A549 treated with Mapracorat at 1 μM for 4 hours (cell line): ENCODE measurements at places on chromosomes 5 and 9. TPM values are rescaled to one million over a fixed set of nuclear protein-coding genes. Genes with fewer than 3 reads are reported as not detected.

Gene PKD2L2
- 0.07 TPM in 1 of 5 replicates, not detected in the others for total RNA-seq

Gene CLPTM1L
- 156 to 178 TPM (median 162 TPM) in 5 replicates for total RNA-seq

Gene GDF9
- 0.10 to 0.34 TPM (median 0.19 TPM) in 5 replicates for total RNA-seq

Gene GRXCR2
- not detected in 5 replicates for total RNA-seq

Gene LCP2
- total RNA-seq, result not detected in 5 replicates

Gene PAEP
- 0.25 to 0.45 TPM (median 0.34 TPM) in 4 of 5 replicates, not detected in the other for total RNA-seq

Gene C7
- total RNA-seq, result not detected in 5 replicates

Gene MARVELD2
- 2.2 to 3.0 TPM (median 2.5 TPM) in 5 replicates for total RNA-seq

Gene ALAD
- 13.2 to 16.3 TPM (median 15.3 TPM) in 5 replicates for total RNA-seq

Gene PCDHGB6
- 0.08 to 0.13 TPM (median 0.12 TPM) in 5 replicates for total RNA-seq

Gene ACOT12
- total RNA-seq, result 0.23 TPM in 1 of 5 replicates, not detected in the others

Gene PCSK5
- total RNA-seq, result 1.1 to 1.8 TPM (median 1.5 TPM) in 5 replicates

Gene SH3RF2
- total RNA-seq, result 2.0 to 2.9 TPM (median 2.2 TPM) in 5 replicates

Gene GRM6
- total RNA-seq, result not detected in 5 replicates

Gene OR1J2
- not detected in 5 replicates for total RNA-seq

Gene RANBP17
- total RNA-seq, result 2.0 to 2.9 TPM (median 2.4 TPM) in 5 replicates

Gene C9
- total RNA-seq, result not detected in 5 replicates

Gene PCDHB9
- total RNA-seq, result 0.03 to 0.26 TPM (median 0.05 TPM) in 3 of 5 replicates, not detected in the others

Gene ARHGEF37
- total RNA-seq, result 1.7 to 2.3 TPM (median 1.9 TPM) in 5 replicates

Gene SLC6A7
- total RNA-seq, result 0.05 TPM in 1 of 5 replicates, not detected in the others

Gene OR1Q1
- not detected in 5 replicates for total RNA-seq

Gene AKNA
- 4.3 to 6.0 TPM (median 5.2 TPM) in 5 replicates for total RNA-seq

Gene TAF11L14
- total RNA-seq, result not detected in 5 replicates

Gene WDR31
- total RNA-seq, result 1.0 to 1.4 TPM (median 1.1 TPM) in 5 replicates

Gene TMEM171
- 4.6 to 6.8 TPM (median 5.7 TPM) in 5 replicates for total RNA-seq

Gene GLRA1
- not detected in 5 replicates for total RNA-seq

Gene PRRT1B
- total RNA-seq, result 0.20 to 0.60 TPM (median 0.35 TPM) in 5 replicates

Gene SERINC5
- 5.0 to 6.8 TPM (median 6.0 TPM) in 5 replicates for total RNA-seq

Gene IRX1
- not detected in 5 replicates for total RNA-seq

Gene NEURL1B
- 5.1 to 7.6 TPM (median 6.8 TPM) in 5 replicates for total RNA-seq

Gene FAM153A
- total RNA-seq, result not detected in 5 replicates

Gene ZFAND5
- 133 to 220 TPM (median 186 TPM) in 5 replicates for total RNA-seq

Gene SPATA31D4
- total RNA-seq, result not detected in 5 replicates

Gene PRR7
- 14.7 to 37.7 TPM (median 32.5 TPM) in 5 replicates for total RNA-seq

Gene OLFM1
- 8.5 to 10.7 TPM (median 10.2 TPM) in 5 replicates for total RNA-seq

Gene GFI1B
- 0.09 to 0.17 TPM (median 0.16 TPM) in 3 of 5 replicates, not detected in the others for total RNA-seq

Gene IL17B
- total RNA-seq, result not detected in 5 replicates

Gene SPAG8
- 0.34 to 0.74 TPM (median 0.56 TPM) in 5 replicates for total RNA-seq

Gene ADGRD2
- not detected in 5 replicates for total RNA-seq

Gene RGS7BP
- total RNA-seq, result not detected in 5 replicates

Gene GGTA1
- not detected in 5 replicates for total RNA-seq

Gene ZNF782
- 1.1 to 2.7 TPM (median 2.0 TPM) in 5 replicates for total RNA-seq

Gene ADAM19
- 9.5 to 12.9 TPM (median 11.9 TPM) in 5 replicates for total RNA-seq

Gene MAMDC2
- total RNA-seq, result 0.20 to 0.35 TPM (median 0.31 TPM) in 5 replicates

Gene INSL6
- not detected in 5 replicates for total RNA-seq

Gene CER1
- not detected in 5 replicates for total RNA-seq

Gene F2RL1
- total RNA-seq, result 237 to 269 TPM (median 265 TPM) in 5 replicates

Gene NOXA1
- 0.77 to 2.0 TPM (median 1.7 TPM) in 5 replicates for total RNA-seq

Gene GRHPR
- total RNA-seq, result 142 to 173 TPM (median 170 TPM) in 5 replicates

Gene CCIN
- total RNA-seq, result 0.06 to 0.08 TPM in 2 of 5 replicates, not detected in the others

Gene NOL6
- 62.1 to 73.9 TPM (median 68.9 TPM) in 5 replicates for total RNA-seq

Gene PNPLA7
- total RNA-seq, result 0.59 to 0.87 TPM (median 0.86 TPM) in 5 replicates

Gene CD180
- not detected in 5 replicates for total RNA-seq

Gene TMEM232
- 0.23 TPM in 1 of 5 replicates, not detected in the others for total RNA-seq

Gene LCN9
- total RNA-seq, result not detected in 5 replicates

Gene SLIT3
- total RNA-seq, result 13.2 to 18.6 TPM (median 16.3 TPM) in 5 replicates

Gene CARTPT
- total RNA-seq, result not detected in 5 replicates

Gene S1PR3
- 70.4 to 85.7 TPM (median 79.0 TPM) in 5 replicates for total RNA-seq

Gene MTMR12
- 14.3 to 19.3 TPM (median 18.5 TPM) in 5 replicates for total RNA-seq
